ENCODE measurements at places on chromosomes 7 and 10. TPM values are rescaled to one million over a fixed set of nuclear protein-coding genes. Genes with fewer than 3 reads are reported as not detected.
A peak's percentile ranks its signal among the peaks of the same experiment; 100 is the strongest.

DNA sequence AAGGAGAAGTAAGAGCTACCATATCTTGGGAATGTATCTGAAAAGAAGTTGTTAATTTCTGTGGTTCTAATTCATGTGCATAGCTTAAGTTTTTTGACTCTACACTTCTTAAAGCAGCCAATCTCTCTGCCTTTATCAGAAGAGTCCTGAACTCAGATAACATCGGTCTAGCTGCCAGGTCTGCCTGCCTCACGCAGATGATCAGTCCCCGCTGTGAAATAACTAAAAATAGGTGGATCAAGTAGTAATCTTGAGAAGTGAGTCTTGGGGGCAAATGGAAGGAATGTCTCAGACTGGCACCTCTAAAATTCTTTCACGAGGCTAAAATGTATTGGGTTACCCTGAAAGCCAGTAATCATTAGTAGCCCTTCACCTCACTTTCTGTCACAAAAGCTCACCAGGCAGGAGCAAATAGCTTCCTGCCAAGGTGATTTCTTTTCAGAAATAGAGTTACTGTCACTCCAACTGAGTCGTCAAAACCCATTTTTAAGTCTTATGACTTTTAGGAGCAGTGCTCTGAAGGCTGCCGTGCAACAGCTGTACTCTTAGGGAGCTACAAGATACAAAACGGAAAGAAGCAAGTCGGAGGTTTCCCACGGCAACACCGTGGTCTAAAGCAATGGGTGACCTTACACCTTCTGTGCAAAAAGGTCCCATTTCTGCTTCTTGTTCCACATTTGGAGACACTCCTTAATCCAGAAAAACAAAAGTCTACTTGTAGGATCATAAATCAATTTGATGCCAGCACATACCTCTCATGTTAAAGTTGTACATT lies 85.2 kb downstream of the ABCB5 start:
- H3K27ac ChIP-seq: no peak overlapping the region
- no peak overlapping the region for H3K4me3 ChIP-seq

DNA sequence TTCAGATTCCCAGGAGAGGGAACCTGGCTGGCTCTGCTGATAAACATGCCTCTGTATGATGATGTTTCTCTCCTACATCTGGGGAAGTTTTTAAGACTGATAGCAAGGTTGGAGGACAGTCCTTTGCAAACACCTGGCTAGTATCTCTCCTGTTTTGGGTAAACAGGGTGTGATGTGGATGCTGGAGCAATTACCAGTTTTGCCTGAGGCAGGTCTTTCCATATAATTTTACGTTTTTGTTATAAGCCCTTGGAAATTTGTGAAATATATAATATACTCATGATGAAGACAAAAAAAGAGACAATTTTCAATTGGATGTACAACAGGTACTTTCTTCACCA lies 138.6 kb downstream of the ADAM22 start:
- no peaks in the 10 kb centered on the region for H3K27me3 ChIP-seq
- DNase-seq: no peak
- no peaks in the 10 kb centered on the region for H3K4me1 ChIP-seq

- H3K4me1 ChIP-seq: no peaks in the 10 kb centered on the region
- H3K36me3 ChIP-seq: peaks cover 3% of the 10 kb centered on the region
- no peak overlapping the region for H3K27ac ChIP-seq
- no peak overlapping the region for H3K4me3 ChIP-seq
Observed at GRCh38 chr10:69335063-69335587, 56.8 kb downstream of the HK1 start.

- DNase-seq: no peak
- H3K36me3 ChIP-seq: peaks cover 50% of the 10 kb centered on the region
- no peaks in the 10 kb centered on the region for H3K27me3 ChIP-seq
- no peak overlapping the region for H3K4me3 ChIP-seq
- no peak overlapping the region for H3K27ac ChIP-seq
Observed at GRCh38 chr10:125079091-125079600, 81.2 kb downstream of the CTBP2 start.

DNA sequence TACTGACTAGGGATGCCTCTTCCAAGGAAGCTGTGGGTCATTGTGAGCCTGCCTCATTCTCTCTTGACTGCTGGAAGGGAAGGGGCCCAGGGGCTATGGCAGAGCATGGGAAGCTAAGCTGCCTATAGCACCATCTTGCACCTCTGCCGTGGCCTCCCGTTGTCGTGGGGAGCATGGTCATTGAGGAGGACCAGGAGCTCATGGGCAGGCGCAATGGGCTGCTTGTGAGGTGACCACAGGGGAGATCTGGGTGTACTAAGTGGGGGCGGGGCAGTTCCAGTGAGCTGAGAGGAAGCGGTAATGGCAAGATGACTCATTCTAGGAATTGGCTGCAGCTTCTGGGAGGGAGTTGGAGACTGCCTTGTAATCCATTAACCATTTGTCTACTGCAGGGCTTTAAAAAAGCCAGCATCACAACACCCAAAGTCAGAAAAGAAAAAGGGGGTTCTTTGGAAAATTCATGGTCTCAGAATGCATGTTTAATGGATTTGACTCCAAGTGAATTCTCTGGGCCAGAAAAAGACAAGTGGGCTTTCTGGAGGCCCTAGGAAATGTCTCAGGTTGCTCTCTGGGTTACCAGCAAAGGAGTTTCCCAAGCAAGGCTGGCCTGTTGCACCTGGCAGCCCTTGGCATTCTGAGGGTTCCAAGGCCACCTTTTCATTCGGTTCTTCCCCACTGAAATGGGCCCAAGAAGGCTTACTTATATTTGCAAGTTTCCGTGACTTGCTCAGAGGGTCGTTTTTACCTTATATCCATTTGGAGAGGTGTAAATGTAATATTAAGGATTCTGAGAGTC lies 3.6 kb downstream of the DUSP5 start:
- H3K36me3 ChIP-seq: peaks cover 41% of the 10 kb centered on the region
- H3K27me3 ChIP-seq: no peaks in the 10 kb centered on the region
- peak; percentile 93 for DNase-seq
- H3K27ac ChIP-seq: peak overlapping the region; percentile 79
- H3K4me1 ChIP-seq: peaks cover 73% of the 10 kb centered on the region
- H3K4me3 ChIP-seq: peak overlapping the region; percentile 4

- H3K36me3 ChIP-seq: no peaks in the 10 kb centered on the region
- H3K4me1 ChIP-seq: no peaks in the 10 kb centered on the region
- H3K27ac ChIP-seq: no peak overlapping the region
- no peak overlapping the region for H3K4me3 ChIP-seq
Observed at GRCh38 chr10:6642876-6643275, 62.8 kb upstream of the PRKCQ start.

DNA sequence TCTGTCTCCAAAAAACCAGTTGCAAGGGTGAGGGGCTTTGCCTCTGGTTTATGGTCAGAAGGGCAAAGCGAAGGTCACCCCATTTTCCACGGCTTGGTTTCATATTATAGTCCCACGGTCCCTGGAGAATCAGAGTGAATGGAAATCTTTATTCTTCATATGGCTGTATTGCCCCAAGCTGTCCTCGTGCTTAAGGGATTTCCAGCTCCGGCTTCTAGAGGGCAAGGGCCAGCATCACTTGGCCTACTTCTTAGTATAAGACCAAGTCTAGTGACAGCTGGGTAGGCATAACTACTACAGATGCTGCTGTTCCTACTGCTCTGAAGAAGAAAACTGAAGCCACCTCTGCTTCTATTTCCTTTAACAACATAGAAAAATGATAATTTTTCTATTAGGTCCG lies 63.2 kb downstream of the PARP12 start:
- H3K27ac ChIP-seq: no peak overlapping the region
- no peaks in the 10 kb centered on the region for H3K36me3 ChIP-seq
- H3K4me3 ChIP-seq: no peak overlapping the region

GRCh38 chr7:132575419-132575981 lies 770 bp downstream of the PLXNA4 start:
- no peak overlapping the region for H3K4me3 ChIP-seq
- no peaks in the 10 kb centered on the region for H3K36me3 ChIP-seq
- DNase-seq: no peak
- no peaks in the 10 kb centered on the region for H3K4me1 ChIP-seq
- H3K27ac ChIP-seq: no peak overlapping the region

GRCh38 chr7:88357294-88357693 lies 50.6 kb upstream of the STEAP4 start:
- no peaks in the 10 kb centered on the region for H3K4me1 ChIP-seq
- no peaks in the 10 kb centered on the region for H3K36me3 ChIP-seq
- H3K27me3 ChIP-seq: no peaks in the 10 kb centered on the region

DNA sequence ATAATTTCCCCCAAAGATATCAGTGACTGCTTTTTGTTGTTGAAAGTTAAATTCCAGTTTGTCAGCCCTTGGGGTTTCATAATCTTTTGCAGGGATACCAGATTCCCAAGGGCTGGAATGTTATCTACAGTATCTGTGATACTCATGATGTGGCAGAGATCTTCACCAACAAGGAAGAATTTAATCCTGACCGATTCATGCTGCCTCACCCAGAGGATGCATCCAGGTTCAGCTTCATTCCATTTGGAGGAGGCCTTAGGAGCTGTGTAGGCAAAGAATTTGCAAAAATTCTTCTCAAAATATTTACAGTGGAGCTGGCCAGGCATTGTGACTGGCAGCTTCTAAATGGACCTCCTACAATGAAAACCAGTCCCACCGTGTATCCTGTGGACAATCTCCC lies 3.2 kb downstream of the CYP26A1 start:
- H3K27me3 ChIP-seq: peaks cover 19% of the 10 kb centered on the region
- peak overlapping the region; percentile 21 for H3K27ac ChIP-seq
- peak; percentile 58 for DNase-seq
- no peak overlapping the region for H3K4me3 ChIP-seq
- H3K36me3 ChIP-seq: no peaks in the 10 kb centered on the region

- no peaks in the 10 kb centered on the region for H3K36me3 ChIP-seq
- no peak for DNase-seq
- H3K4me1 ChIP-seq: no peaks in the 10 kb centered on the region
- H3K4me3 ChIP-seq: no peak overlapping the region
Observed at GRCh38 chr7:22179442-22179879, 177.5 kb downstream of the RAPGEF5 start.

GRCh38 chr10:70546584-70546983 lies 56.0 kb downstream of the PRF1 start:
- DNase-seq: no peak
- H3K4me1 ChIP-seq: peaks cover 4% of the 10 kb centered on the region
- no peak overlapping the region for H3K27ac ChIP-seq
- no peak overlapping the region for H3K4me3 ChIP-seq

DNA sequence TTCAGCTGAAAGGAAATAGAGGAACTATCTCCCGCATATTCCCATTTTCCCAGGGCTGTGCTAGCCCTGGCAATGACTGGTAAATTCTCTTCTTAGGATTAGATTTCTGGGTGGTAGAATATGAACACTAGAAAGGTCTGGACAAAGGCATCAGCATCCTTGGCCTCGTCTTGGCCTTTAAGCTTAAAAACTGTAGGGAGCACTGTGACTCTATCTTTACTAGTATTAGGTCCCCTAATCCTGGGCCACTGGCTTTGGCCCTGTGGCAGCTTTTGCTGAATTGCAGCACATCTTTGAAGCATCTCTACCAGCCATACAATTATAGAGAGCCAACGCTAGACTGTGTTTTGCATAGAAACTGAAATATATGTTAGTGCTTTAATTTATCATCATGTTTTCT lies 41.5 kb upstream of the EBLN1 start:
- H3K4me1 ChIP-seq: no peaks in the 10 kb centered on the region
- DNase-seq: no peak
- H3K4me3 ChIP-seq: no peak overlapping the region
- no peak overlapping the region for H3K27ac ChIP-seq
- no peaks in the 10 kb centered on the region for H3K36me3 ChIP-seq
- H3K27me3 ChIP-seq: peaks cover 14% of the 10 kb centered on the region

- no peak for DNase-seq
- no peaks in the 10 kb centered on the region for H3K27me3 ChIP-seq
- H3K4me1 ChIP-seq: peaks cover 33% of the 10 kb centered on the region
- no peak overlapping the region for H3K4me3 ChIP-seq
- no peak overlapping the region for H3K27ac ChIP-seq
Observed at GRCh38 chr10:24381235-24382010, 172.5 kb downstream of the KIAA1217 start.

- H3K4me1 ChIP-seq: peaks cover 10% of the 10 kb centered on the region
- no peak for DNase-seq
Observed at GRCh38 chr7:135653340-135654080, 8.8 kb upstream of the STMP1 start.

GRCh38 chr10:79020015-79020491 lies 48.7 kb upstream of the ZMIZ1 start:
- no peak for DNase-seq
- no peak overlapping the region for H3K27ac ChIP-seq
- H3K4me1 ChIP-seq: no peaks in the 10 kb centered on the region
- H3K27me3 ChIP-seq: no peaks in the 10 kb centered on the region

The AKR1D1 gene
- not detected for total RNA-seq

The TMEM196 gene
- total RNA-seq: not detected

The MDFIC gene
- total RNA-seq: 43.5 TPM

The CLRN3 gene
- not detected for total RNA-seq

The NEUROG3 gene
- total RNA-seq: not detected

The FOXP2 gene
- total RNA-seq: not detected

The UCN3 gene
- not detected for total RNA-seq

The ADCY1 gene
- total RNA-seq: not detected

The PSMA2 gene
- total RNA-seq: 258 TPM

The CALHM3 gene
- not detected for total RNA-seq

The WEE2 gene
- total RNA-seq: not detected

The GAD2 gene
- total RNA-seq: not detected

The MTPN gene
- total RNA-seq: 91.3 TPM

The PPRC1 gene
- total RNA-seq: 18.2 TPM

Data from SJSA1 (cell line).